Mammary microvascular endothelial cell (primary cell): ENCODE measurements at places on chromosomes 3 and 15. TPM values are rescaled to one million over a fixed set of nuclear protein-coding genes. Genes with fewer than 3 reads are reported as not detected.

Gene AHSG
- total RNA-seq: not detected in 2 replicates

Gene ZIC1
- total RNA-seq: not detected in 2 replicates

Gene SLC2A2
- total RNA-seq: 0.05 TPM in 1 of 2 replicates, not detected in the other

Gene SLC28A1
- total RNA-seq: not detected in 2 replicates

Gene GOLGA8S
- total RNA-seq: 0.07 TPM in 1 of 2 replicates, not detected in the other

Gene GASK1A
- total RNA-seq: not detected in 2 replicates

Gene SLC25A36
- 20.4 and 32.2 TPM in 2 replicates for total RNA-seq

Gene AP3S2
- total RNA-seq: 18.3 and 19.1 TPM in 2 replicates

Gene CEP97
- 4.7 and 7.7 TPM in 2 replicates for total RNA-seq

Gene SLC35A5
- 18.9 and 33.6 TPM in 2 replicates for total RNA-seq

Gene FBXO40
- not detected in 2 replicates for total RNA-seq

Gene CYP8B1
- total RNA-seq: not detected in 2 replicates

Gene KNG1
- not detected in 2 replicates for total RNA-seq

Gene PARL
- total RNA-seq: 33.5 and 38.8 TPM in 2 replicates

Gene SLC22A14
- total RNA-seq: not detected in 2 replicates

Gene CFAP92
- 0.10 and 0.27 TPM in 2 replicates for total RNA-seq

Gene TERC
- 129 and 146 TPM in 2 replicates for total RNA-seq
